ENCODE measurements at places on chromosomes 16 and 17. TPM values are rescaled to one million over a fixed set of nuclear protein-coding genes. Genes with fewer than 3 reads are reported as not detected.
A peak's percentile ranks its signal among the peaks of the same experiment; 100 is the strongest.

IL34 gene
- total RNA-seq, result 55.6 TPM

GRCh38 chr16:49837688-49838410, 18.1 kb downstream of the ZNF423 start:
- peaks cover 44% of the 10 kb centered on the region for H3K4me1 ChIP-seq
- H3K27ac ChIP-seq, result no peak overlapping the region
- DNase-seq, result no peak
- H3K27me3 ChIP-seq, result no peaks in the 10 kb centered on the region
- peak overlapping the region; percentile 45 for H3K4me3 ChIP-seq

TANC2 gene
- 19.6 TPM for total RNA-seq

PNMT gene
- 3.1 TPM for total RNA-seq

DNA sequence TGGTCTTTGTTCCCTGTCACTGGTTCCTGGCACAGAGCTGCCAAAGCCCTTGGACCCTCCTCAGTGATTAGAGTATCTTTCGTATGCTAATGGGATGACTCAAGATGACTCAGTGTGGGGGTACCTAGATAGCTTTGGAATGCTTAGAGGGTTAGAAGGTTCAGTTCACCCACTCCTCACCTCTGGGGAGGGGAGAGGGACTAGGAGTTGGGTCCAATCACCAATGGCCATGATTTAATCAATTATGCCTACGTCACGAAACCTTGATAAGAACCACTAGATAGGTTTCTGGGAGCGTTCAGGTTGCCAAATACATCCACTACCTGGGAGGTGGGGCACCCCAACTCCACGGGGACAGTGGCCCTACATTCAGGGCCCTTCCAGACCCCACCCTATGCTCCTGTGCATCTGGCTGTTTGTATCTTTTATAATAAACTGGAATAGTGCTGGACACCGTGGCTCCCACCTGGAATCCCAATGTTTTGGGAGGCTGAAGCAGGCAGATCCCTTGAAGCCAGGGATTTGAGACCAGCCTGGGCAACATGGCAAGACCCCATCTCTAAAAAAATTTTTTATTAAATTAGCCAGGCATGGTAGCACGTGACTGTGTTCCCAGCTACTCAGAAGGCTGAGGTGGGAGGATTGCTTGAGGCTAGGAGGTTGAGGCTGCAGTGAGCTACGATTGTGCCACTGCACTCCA, 29.2 kb upstream of the LITAF start:
- no peak for DNase-seq
- H3K27ac ChIP-seq, result no peak overlapping the region
- no peak overlapping the region for H3K4me3 ChIP-seq
